Activated gamma-delta T cell treated with anti-CD3 and anti-CD28 coated beads, Interleukin-2, amount 50 U/mL, for 16 hours (primary cell): ENCODE measurements at places on chromosomes 6 and 20.

DNA sequence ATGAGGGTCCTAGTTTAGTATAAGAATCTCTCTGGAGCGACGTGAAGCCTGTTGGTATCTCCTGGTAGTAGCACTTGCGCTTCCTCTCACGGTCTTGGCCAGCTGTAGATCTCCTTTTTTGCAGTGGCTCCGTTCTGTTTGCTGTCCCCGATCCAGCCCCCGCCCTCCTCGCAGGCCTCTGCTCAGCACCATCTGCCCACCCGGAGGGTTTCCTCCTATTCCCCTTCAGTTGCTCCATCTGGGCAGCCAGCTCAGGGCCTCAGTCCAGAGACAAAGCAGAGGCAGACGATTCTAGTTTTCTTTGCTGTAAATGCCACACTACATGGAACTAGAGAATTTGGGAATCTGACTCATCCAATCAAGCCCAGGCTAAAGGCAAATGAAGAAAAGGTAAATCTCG, 126.6 kb downstream of the TIAM2 start:
- DNase-seq: no peak

DNA sequence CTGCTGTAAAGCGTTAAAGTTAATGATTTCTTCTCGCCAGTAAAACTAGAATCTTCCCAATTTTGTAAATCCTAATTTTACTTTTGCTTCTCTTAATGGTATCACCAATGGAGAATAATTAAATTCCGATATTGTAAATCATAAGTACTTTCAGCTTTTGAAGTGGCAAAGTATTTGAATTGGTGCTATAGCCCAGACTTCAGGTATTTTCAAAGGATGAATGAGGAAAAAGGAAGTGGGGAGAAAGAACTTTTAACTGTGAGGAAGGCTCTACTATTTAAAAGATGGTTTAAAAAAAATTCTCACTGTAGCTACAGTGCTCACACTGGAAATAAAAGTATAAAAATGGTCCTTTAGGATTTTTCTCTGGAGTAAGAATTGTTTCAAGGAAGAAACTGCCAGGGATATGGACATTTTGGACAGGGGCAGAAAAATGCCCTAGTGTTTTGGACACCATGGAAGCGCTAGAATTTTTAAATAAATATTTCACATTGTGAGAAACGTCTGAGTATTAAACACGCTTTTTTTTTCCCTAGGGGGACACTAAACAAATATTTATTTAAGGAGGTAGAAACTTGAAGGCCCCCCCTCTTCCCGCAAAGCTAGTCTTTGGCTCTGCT, 1.3 kb upstream of the TAB2 start:
- no peak for DNase-seq

- no peak for DNase-seq
Measured at GRCh38 chr20:33125983-33126382, 42.0 kb upstream of the BPIFA2 start.

DNA sequence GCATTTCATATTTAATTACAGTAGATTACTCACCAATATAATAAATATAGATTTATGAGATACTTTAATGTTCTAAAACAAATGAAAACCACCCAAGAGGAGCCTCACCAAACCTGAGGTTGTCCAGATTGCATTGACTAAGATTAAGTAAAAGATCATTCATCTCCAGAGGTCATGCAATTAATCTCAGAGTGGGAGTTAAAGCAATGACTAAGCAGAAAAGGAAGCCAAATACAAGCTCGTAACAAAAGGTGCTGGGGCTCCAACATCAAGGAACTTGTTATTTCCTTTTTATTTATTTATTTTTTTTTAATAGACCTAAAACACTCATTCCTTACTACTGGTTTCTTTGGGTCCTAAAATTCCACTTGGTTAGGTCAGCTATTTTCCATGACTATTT, 57.7 kb downstream of the RSPO3 start:
- no peak for DNase-seq

- no peak for DNase-seq
Measured at GRCh38 chr20:53028337-53029007, 56.3 kb downstream of the TSHZ2 start.

DNA sequence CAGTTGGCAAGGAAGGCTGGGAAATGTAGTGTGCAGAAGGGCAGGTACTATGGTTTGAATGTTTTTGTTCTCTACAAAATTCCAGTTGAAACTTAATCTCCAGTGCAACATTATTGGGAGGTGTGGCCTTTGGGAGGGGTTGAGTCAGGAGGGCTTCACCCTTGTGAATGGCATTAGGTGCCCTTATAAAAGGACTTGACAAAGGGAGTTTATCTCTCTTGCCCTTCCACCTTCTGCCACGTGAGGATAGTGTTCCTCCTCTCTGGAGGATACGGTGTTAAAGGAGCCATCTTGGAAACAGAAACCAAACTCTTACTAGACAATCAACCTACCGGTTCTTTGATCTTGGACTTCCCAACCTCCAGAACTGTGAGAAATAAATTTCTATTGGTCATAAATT, 82.2 kb upstream of the LRFN2 start:
- no peak for DNase-seq

DNA sequence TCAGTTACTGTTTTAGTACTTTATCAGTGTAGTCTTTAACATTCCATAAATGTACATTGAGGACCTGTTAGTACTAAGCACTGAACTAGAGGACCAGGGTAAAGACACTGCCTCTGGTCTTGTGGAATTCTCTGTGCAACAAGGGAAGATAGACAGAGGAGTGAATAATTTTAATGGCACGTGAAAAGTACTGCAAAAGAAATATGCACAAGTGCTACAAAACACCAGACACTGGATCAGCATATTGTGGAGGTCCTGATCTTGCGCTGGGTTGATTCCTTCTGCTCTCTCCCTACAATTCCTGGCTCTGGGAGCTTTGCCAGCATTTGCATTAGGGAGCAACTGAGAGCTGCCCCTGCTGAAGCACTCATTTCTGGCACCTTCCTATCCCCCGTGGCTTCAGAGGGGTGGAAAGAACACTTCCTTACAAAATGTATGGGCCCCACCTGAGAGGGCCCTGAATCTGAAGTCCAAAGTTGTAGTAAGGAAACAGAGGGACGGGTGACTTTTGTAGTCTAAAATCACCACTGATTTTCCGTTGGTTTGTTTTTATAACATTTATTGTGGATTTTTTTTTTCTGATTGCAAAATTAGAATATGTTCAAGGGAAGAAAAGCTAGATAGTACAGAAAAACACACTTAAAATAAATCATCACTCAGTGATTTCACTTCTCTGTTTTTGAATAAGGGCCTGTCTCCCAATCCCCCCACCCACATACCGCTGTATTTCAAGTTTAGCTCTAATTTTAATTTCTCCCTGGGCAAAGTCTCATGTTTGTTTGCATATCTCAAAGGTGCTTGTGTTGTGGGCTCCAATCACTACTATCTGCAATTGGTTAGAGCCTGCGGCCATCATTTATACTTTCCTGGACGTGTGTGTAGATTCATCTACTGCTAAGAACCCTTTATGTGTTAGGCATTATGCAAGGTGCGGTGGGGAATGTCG, 4.9 kb downstream of the PKIG start:
- no peak for DNase-seq

DNA sequence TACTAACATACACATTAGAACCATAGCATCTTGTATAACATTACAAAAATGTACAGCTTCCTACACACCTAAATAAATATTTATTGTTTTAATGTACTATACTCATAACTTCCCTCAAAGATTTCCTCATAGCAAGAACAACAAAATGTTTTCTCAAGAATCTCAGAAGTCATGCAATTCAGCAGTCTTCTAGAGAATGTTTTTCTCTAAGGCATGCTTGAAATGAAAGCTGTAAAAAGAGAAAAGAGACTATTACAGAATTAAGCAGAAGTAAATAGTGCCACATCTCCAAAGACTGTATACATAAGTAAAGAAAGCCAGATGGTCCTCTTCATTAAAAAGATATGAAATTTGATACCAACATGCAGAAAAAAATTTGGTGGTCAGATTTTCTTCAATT, 672.2 kb downstream of the EPM2A start:
- no peak for DNase-seq

DNA sequence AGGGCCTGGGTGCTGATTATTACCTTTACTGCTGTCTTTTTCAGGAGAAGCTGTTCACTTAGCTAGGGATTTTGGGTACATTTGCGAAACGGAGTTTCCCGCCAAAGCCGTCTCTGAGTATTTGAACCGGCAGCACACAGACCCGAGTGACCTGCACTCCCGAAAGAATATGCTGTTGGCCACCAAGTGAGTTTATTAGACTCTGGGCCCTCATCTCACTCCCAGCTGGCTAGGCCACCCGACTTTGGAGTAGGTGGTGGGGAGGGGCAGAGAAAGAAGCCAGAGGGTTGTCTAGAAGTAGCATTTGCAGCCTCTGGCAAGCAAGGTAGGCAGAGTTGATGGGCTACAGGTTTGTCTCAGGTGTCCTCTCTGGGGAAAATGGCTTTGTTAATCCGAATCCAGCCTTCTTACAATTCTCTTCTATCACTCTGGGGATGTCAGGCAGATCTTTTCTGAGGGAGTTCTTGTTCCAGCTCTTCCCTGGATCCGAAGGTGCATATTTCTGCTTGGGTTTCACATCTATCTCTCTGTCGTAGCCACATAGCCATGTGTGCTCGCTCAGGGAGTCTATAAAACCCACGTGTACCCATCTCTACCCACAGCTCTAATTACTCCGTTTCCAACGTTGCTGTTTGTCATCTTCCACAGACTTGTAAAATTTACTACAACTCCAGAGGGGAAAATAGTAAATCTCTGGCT, 21.6 kb downstream of the TFAP2B start:
- DNase-seq: no peak

GRCh38 chr20:46128310-46129151, 10.4 kb downstream of the CD40 start:
- DNase-seq: no peak

- no peak for DNase-seq
Measured at GRCh38 chr6:13992417-13993055, 67.8 kb downstream of the RNF182 start.

DNA sequence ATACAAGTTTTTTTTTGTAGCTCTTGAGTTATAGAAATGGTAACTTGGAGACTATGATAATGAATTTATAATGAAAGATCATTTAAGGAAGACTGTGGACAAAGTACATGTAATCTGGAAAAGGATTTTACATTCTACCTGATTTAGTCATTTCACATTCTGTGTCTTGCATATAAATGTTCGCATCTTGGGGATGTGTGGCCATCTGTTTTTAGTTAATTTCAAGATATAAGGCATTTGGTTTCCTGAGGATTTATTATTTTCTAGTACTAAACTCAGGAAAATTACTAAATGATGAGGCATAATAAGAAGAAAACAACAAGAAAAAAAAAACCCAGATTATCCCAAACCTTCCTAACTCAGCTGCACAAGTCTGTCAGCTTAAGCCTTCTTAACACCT, 112.7 kb upstream of the PRL start:
- no peak for DNase-seq

DNA sequence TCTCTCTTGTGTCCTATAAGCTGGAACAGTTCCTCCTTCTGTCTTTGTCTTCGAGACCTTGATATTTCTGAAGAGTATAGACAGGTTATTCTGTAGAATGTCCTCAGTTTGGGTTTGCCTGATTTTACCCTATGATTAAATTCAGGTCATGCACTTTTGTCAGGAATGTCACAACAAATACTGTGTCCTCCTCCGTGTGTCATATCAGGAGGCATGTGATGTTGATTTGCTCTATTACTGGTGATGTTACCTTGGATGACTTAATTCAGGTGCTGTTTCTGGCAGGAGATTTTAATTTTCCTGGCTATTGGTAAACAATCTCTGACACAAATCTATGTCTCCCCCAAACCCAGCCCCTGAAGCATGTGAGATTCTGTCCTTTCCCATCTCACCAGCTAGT, 33.3 kb upstream of the CHMP4B start:
- no peak for DNase-seq

GRCh38 chr20:56630086-56630493, 984 bp downstream of the TFAP2C start:
- DNase-seq: no peak

DNA sequence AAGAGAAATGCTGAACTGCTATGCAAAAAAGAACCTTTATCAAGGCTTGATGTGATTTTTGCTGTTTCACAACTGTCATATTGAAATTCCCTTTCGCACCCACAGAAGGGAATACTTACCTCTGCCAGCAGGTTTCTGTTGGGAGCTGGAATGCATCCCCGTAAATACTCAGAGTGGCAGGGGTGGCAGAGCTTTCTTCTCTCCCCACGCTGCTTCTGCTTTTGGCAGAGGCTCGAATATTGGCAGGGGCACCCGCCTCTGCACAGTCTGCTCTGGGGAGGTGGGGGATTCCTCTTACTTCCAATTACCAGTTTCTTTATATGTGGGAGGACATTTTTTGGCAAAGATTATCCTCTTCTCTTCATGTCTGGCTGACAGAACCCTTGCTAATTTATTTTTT, 28.4 kb downstream of the TMEM200A start:
- DNase-seq: no peak

DNA sequence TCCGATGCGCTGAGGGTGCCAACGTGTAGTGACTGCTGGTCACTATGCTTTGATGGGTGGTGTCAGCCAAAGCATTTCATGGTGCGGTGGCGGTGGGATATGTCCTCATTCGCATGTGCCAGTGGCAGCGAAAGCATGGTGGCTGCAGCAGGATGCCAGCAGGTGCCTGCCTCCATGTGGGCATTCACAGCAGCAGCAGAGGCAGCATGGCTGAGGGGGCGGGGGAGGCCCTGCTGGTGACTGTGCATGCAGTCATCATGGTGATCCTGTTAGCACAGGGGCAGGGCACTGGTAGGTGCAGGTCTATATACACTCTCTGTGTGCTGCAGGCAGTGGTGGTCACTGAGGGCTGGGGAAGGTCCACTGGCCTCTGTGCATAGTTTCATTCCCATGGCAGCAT, 22.0 kb downstream of the FIG4 start:
- DNase-seq: no peak

DNA sequence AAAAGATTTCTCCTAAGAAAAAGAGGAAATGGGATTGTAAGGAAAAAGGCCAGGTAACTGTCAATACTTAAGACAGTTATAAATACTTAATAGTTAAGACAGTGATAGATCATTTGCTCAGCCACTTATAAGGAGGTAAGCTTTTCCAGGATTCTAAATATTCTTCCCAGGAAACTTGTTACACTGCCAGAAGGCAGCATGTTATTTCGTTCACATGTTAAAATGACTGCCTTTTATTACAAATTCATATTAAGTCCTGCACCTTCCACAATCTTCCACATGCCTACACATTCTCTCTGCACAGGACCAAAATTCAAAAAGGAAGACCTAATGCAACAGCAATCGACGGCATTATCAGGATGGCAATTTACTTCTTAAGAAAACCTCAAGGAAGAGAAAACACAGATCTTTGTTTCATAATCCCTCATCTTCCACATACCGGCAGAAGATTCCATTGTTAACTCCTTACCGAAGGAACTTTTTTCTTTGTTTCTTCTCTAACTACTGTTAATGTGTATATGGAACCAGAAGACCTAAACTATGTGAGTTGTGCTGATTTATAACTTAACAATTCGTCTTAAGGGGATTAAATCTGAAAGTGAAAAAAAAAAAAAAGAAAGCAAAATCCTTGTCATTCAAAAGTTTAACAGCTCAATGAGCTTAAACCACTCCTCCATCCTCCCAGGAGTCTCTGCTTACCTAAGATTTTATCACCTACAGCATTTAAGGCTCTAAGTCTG, 799 bp downstream of the TAAR2 start:
- no peak for DNase-seq
